ENCODE measurements at places on chromosomes 5 and 9.

DNA sequence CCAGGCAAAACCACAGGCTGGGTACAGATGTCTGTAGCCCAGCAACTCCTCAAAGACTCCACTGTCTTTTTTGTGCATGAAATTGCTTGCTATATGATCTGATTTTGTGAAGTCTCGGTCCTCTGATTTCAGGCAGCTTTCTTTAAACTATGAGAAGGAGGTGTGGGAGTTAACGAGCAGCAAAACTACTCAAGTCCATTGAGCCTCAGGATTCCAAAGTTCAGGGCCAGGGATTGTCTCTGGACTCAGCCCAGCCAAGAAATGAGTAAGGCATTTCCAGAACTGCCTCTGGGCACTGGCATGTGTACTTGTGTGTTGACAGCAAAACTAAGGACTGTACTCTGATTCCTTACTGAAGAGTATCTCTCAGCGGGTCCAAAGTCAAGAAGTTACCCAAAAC is 53.4 kb upstream of the GLIS3 start:
- no peak for DNase-seq

DNA sequence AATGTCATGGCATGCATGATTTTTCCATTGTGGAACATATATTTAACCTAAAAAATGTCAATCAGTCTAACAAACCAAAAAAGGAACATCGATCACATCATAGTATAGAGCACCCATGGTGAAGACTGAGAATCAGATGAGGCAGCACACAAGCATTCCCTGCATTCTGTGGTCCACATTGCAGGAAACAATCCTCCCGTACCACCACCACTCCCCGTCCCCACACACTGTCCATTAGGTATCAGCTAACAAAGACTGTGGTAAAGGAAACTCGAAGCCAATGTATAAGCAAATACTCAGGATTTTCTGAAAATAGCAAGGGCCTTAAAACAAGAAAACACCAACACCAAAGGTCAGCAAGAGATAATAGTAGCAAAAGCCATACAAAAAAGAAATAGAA is 1104.4 kb upstream of the SEMA6A start:
- no peak for DNase-seq

- no peak for DNase-seq
These were observed 203.5 kb upstream of the RGMB start for GRCh38 chr5:98570010-98570409.

DNA sequence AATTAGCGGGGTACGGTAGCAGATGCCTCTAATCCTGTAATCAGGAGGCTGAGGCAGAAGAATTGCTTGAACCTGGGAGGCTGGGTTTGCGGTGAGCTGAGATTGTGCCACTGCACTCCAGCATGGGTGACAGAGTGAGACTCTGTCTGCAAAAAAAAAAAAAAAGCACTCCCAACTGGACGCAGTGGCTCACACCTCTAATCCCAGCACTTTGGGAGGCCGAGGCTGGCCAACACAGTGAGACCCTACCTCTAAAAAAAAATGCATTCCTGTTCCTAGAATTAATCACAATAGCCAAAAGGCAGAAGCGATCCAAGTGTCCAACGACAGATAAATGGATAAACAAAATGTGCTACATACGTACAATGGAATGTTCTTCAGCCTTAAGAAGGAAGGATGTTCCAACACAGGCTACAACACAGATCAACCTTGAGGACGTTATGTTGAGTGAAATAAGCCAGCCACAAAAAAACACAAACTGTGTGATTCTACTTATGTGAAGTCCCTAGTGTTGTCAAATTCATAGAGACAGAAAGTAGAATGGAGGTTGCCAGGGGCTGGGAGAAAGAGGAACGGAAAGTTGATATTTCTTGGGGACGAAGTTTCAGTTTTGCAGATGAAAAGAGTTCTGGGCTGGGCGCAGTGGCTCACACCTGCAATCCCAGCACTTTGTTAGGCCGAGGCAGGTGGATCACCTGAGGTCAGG is 13.8 kb downstream of the FAM78A start:
- DNase-seq, result no peak

GRCh38 chr5:57828221-57828620 is 345.6 kb upstream of the ACTBL2 start:
- no peak for DNase-seq

DNA sequence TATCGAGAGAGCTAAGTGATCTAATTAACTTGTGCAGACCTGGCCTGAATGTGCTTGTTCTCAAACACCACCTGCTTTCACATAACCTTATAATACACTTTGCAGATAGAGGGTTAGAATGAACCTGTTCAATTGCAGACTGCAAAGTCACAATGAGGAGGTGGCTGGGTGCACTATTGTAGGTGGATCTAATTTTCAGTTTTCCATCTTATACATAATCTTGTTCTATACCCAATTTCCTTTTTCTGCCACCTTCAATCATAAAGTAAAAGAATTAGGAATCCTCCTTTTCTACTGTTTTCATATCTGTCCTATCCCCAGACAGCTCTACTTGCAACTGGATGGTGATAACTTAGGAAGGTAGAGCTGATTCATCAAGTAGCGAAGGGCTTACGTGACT is 68.8 kb upstream of the APC start:
- no peak for DNase-seq

GRCh38 chr9:100204796-100205195 is 105.8 kb downstream of the INVS start:
- DNase-seq, result no peak

GRCh38 chr9:105254226-105254625 is 9.8 kb downstream of the SLC44A1 start:
- no peak for DNase-seq

- DNase-seq, result no peak
These were observed 1.4 kb upstream of the COL27A1 start for GRCh38 chr9:114153761-114154599.

DNA sequence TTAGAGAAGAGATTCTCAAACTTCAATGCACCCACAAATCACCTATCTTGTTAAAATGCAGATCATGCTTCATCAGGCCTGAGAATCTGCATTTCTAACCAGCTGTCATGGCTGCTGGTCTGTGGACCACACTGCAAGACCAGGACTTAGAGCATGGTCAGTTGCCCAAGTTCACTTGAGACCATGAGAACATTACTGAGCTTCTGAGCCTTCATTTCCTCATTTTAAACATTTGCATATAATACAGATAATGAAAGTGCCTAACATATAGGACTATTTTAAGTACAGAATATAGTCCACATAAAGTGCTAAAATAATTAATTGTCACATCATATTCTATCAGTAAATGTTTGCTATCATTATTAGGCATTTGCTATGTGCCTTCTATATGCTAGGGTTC is 260.8 kb upstream of the TNC start:
- DNase-seq, result no peak

DNA sequence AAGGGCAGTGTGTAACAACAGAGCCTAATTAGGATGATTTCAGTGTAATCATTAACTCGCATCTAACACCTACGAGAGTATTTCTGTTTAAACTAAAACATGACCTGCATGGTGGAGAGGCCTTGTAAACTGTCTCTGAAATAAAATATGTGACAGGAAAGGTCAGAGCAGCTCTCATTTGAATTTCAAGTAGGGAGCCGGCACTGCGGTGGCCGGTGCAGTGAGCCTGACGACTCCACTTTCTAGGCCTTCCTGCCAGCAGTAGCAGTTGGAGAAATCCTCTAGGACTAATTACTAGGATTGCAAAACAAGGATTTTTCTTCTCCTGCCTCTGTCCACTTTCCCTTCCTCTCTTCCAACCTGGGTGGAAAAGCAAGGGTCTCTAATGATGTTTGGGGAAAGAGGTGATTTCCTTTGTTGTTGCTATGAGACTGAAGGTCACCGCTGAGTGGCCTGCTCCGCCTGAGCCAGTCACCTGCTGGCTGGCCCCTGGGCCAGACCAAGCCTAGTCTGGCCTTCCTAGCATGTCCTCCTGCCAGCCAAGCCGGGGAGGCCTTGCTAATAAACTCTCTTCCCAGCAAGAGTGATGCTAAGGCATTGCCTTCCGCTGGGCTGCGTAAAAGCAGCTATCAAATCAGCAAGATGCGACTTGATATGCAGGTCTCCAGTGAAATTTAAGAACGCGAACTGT is 245.7 kb downstream of the PSAT1 start:
- no peak for DNase-seq

DNA sequence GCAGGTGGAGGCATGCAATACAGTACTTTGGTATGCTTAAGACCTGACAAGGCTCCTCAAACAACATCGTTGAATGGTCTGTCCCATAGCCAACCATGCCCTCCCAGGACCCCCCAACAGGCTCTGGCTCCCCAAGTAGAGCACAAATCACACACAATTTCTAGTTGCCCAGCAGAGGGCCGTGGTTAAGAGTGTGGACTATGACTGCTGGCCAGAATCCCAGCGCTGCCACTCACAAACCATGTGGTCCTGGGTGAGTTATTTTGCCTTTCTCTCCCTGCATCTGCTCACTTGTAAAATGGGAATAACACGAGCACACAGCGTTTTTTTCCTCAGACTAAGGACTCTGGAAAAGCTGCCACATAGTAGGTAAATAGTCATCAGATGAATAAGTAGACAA is 6.5 kb downstream of the CKMT2 start:
- no peak for DNase-seq

DNA sequence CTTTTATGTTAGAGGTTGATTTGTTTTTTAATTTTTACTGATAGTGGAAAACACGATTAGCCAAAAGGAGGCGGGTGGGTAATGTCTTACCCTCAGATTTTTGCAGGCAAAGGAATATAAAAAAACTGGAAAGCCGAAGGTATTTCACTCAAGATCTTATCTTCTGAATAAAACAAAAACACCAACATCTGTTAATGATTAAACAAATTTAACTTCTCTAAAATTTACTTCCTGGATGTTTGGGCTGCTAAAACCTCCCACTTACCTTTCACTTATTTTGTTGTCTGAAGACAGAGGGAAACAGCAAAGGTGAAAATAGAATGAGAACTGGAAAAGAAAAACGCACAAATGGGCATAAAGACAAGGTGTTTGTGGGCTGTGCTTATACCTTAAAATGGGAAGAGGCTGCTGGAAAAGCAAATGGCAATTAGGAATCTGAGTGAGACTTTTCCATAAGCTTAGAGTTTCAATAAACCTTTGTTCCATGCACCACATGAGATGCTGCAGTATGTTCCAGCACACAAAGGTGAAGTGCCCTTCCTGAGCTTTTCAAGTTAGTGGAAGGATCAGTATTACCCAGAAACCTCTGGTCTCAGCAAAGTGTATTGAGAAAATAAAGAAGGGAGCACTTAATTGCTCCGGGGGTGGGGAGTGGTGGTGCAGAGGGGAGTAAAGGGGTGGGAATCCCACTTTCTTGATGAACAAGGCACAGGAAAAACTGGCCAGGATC is 298.3 kb downstream of the BNC2 start:
- no peak for DNase-seq

DNA sequence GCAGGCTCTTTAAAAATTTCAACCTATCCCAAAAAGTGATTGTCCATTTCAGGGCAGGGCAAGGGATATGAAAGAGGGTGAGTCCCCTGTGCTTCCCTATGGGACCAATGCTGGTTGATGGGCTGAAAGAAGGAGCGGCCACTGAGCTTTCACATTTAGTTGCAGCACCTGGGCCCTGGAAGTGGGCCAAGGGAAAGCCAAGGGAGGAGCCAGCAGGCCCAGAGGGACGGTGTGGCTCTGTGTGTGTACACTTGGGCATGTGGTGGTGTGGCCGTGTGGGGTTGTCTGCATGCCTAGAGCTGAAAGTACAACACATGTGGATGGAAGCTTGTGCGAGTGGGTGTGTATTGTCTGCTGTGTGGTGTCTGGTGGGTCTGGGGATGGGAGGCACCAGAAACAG is 14.0 kb upstream of the PSMD5 start:
- DNase-seq, result no peak

DNA sequence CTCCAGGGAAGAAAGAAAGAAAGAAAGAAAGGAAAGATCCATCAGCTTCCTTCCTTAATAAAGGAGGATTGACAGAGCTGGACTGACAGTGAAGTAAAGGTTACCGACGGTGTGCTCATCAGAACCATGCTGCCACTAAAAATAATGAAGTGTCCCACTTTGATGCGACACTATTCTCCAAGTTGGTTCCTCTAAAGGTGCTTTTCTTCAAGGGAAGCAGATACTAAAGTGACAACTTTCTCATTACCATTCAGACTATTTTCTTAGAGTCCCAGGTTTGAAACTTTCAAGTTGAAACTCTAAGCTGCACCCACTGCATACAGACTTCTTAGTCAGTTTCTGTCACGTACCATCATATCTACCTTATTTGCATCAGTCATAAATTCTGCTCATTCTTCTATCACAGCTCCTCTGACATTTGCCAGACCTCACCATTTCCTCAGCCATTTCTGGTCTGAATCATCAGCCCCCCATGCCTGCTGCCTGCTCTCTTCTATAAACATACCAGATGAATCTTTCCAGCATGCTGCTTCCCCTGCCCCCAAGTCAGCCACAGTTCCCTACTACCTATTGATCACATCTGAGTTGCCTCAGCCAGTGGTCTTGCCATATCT is 177.6 kb downstream of the DEPDC1B start:
- DNase-seq, result no peak

DNA sequence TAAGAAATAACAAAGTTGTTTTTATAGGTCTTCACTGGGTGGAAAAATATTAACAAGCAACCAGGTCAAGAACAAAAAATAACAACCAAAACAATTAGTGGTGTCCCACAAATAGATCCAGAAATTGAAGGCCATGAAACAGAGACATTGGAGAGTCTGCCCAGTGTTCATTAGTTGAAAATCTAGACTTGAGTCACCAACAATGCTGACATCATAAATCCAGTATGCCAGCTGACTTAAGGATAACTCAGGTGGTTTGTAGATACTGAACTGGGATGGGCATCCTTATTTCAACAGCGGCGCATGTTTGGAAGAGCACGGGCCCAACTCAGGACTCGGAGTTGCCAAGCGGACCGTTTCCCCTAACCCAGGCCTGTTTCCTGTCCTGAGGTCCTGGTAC is 80.7 kb upstream of the TNFAIP8 start:
- no peak for DNase-seq

GRCh38 chr5:79513308-79513703 is 628 bp downstream of the HOMER1 start:
- DNase-seq, result no peak

- DNase-seq, result no peak
These were observed 50.6 kb upstream of the CLK4 start for GRCh38 chr5:178677429-178677828.

- DNase-seq, result no peak
These were observed 16.2 kb upstream of the PAIP1 start for GRCh38 chr5:43573058-43573457.

All from activated CD4-positive, CD25-positive, alpha-beta regulatory T cell treated with anti-CD3 and anti-CD28 coated beads, Interleukin-2, amount 50 U/mL, for 72 hours (primary cell).